ENCODE measurements at places on chromosomes 5 and 9.

DNA sequence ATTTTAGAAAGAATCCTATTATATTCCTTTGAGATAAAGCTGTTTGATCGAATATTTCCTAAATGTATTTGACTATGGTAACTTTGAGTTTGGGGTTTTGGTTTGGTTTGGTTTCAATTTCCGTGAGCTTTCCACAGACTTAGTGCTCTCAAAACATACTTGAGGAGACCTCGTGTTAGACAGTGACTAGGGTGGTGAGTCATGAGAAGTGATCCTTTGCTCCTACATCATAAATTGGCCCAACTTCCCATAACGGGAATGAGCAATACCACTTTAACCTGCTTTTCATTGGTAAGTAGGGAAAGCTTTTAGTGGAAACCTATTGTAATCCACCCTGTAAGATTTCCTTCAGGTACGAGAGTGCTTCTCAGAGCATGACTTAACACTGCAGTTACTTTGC is 3.8 kb upstream of the RASEF start:
- no peak for DNase-seq

DNA sequence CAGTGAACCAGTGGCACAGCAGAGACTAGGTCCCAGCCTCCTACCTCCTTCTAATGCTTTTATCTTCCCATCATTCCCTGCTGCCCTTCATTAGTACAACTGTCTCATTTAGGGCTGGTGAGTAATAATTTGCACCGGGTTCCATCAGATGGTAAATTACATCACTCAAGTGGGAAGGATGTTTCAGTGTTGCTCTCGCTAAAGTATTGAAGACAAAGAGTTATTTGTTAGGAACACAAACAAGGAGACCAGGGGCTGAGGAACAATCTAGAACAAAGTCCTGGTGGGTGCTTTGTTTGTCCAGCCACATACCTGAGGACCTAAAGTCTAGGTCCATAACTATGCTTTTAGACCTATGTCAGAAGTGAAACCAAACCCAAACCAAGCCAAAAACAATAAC is 52.4 kb downstream of the SEC61B start:
- DNase-seq, result peak; percentile 39

GRCh38 chr9:75504721-75505120 is 385.8 kb upstream of the PCSK5 start:
- DNase-seq, result no peak

- no peak for DNase-seq
Observed at GRCh38 chr9:1732670-1733069, 282.5 kb upstream of the SMARCA2 start.

DNA sequence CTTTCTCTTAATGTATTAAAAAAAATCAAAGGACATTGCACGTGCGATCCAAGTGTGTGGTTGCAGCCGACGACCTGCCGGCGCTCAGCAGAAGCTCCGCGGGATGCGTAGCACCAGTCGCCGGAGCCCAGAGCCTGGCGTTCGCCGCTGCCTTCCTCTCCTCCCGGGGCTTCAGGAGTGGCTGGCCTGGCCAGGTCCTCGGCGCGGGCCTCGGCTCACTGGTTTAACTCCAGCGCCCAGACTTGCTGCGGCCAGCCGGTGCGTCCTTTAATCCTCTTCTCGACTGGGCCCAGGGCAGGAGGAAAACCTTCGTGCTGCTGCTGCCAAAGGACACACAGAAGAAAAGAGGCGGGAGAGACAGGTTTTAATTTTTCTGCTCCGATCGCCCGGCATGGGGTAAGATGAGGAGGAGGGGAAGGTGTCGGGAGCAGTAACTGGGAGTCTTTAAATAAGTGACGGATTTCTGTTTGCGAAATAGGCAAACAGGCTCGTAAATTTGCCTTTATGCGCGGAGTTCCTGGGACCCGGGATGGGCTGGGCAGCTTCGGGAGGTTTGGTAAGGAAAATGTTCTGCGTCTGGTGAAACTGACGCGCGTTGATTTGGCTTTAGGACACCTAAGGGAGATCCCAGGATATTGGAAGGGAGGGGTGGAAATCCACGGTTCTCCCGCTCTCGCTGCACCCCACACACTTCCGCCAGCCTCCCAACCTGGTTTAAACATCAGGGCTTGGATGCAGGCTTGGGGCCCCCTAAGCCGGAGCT is 2.3 kb downstream of the HAND1 start:
- DNase-seq, result no peak

DNA sequence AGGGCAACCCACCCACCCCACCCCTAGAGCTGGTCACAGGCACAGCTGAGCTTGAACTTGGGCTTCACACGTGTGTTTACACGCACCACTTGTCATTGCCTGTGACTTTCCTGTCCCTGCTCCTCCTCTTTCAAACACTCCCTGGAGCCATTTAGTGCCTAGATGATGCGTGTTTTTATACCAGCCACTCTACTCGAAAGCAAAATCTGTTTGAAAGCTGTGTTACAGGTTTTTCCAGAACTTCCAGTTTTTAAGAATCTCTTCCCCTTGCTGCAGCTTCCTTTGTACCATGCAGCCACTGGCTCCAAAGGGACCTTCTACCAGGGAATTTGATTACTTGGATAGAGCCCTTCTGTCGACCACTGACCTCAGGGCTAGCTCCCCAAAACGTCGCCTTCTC is 78.8 kb upstream of the SPRY4 start:
- DNase-seq, result no peak

- DNase-seq, result no peak
Observed at GRCh38 chr9:15392363-15392762, 30.3 kb upstream of the SNAPC3 start.

- no peak for DNase-seq
Observed at GRCh38 chr5:91225848-91226686, 157.1 kb downstream of the ARRDC3 start.

- DNase-seq, result no peak
Observed at GRCh38 chr9:112037281-112038016, 137.6 kb downstream of the SUSD1 start.

- DNase-seq, result peak; percentile 23
Observed at GRCh38 chr5:60495644-60496520, 204.1 kb downstream of the DEPDC1B start.

GRCh38 chr5:115484368-115484767 is 60.2 kb downstream of the FEM1C start:
- no peak for DNase-seq

GRCh38 chr9:134025606-134026541 is 593 bp downstream of the BRD3OS start:
- DNase-seq, result no peak

GRCh38 chr9:126158588-126159429 is 167.8 kb upstream of the MVB12B start:
- no peak for DNase-seq

DNA sequence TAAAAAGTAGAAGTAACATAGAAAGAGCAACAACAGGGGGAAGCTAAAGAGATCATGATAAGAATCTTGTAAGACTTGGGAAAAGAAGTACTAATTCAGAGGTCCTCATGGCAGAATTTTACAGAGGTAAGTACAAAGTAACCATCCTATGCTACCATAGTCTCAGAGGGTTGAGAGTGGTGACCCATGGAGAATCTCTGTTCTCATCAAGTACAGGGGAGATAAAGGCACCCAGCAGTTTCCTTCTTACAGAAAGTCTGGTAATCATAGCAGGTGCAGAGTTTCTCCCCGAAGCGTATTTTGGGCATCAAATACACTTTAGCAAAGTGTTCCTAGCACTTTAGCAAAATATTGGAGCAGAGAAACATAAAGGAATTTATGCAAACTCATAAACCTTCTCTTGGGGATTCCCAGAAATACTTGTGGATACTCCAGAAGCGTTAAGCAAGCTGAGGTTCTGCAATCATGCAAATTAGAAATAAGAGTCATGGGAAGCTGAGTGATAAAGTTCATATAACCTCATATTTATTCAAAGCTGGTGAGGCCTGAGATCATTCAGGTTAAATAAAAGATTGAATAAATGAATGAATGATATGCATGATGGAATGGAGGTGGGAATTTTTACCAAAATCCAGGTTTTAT is 101.0 kb upstream of the SMC2 start:
- no peak for DNase-seq

- no peak for DNase-seq
Observed at GRCh38 chr9:105054491-105054890, 126.5 kb upstream of the ABCA1 start.

GRCh38 chr9:128243215-128244018 is 32.4 kb downstream of the GOLGA2 start:
- DNase-seq, result no peak

All from COLO829 (cell line).